ENCODE measurements at places on chromosomes 3 and 15. TPM values are rescaled to one million over a fixed set of nuclear protein-coding genes. Genes with fewer than 3 reads are reported as not detected.

CELSR3 gene
- total RNA-seq, result 36.6 TPM

C3orf20 gene
- not detected for total RNA-seq

TLNRD1 gene
- 6.9 TPM for total RNA-seq

SNTN gene
- total RNA-seq, result not detected

GOLGA8K gene
- 0.25 TPM for total RNA-seq

SIAH2 gene
- total RNA-seq, result 16.5 TPM

B3GALNT1 gene
- 110 TPM for total RNA-seq

RBPMS2 gene
- total RNA-seq, result not detected

GOLGA8S gene
- total RNA-seq, result under 0.01 TPM

WNT5A gene
- total RNA-seq, result 8.1 TPM

NANOGP8 gene
- 0.25 TPM for total RNA-seq

GOLGA6B gene
- total RNA-seq, result not detected

NR1I2 gene
- 0.74 TPM for total RNA-seq

TERC gene
- 55.3 TPM for total RNA-seq

DHX30 gene
- total RNA-seq, result 60.0 TPM

AHSG gene
- not detected for total RNA-seq

SLC9C1 gene
- 0.25 TPM for total RNA-seq

CLDN18 gene
- under 0.01 TPM for total RNA-seq

TMOD2 gene
- 208 TPM for total RNA-seq

RBM5 gene
- total RNA-seq, result 193 TPM

CASR gene
- total RNA-seq, result not detected

SAXO2 gene
- total RNA-seq, result 4.7 TPM
